Stimulated activated CD8-positive, alpha-beta memory T cell treated with anti-CD3 and anti-CD28 coated beads, Interleukin-7, amount 100 ng/mL, for 48 hours (primary cell): ENCODE measurements at places on chromosomes 3 and 15.

DNA sequence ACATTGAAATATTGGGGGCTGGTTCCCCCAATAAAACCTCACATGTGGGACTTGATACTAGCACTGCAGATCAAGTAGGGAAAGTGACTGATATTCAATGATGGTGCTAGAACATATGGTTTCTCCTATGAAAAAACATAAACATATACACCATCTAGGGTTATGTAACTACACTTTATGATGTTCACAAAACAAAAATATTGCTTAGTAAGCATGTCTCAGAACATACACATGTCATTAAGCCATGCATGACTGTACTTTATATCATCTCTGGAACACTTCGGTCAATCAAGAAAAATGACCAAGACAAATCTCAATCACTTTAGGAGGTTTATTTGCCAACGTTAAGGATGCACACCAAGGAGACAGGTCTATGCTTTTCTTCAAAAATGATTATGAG lies 57.4 kb downstream of the ZNF717 start:
- DNase-seq = no peak

GRCh38 chr3:59069838-59070237 lies 20.0 kb upstream of the CFAP20DC start:
- no peak for DNase-seq

DNA sequence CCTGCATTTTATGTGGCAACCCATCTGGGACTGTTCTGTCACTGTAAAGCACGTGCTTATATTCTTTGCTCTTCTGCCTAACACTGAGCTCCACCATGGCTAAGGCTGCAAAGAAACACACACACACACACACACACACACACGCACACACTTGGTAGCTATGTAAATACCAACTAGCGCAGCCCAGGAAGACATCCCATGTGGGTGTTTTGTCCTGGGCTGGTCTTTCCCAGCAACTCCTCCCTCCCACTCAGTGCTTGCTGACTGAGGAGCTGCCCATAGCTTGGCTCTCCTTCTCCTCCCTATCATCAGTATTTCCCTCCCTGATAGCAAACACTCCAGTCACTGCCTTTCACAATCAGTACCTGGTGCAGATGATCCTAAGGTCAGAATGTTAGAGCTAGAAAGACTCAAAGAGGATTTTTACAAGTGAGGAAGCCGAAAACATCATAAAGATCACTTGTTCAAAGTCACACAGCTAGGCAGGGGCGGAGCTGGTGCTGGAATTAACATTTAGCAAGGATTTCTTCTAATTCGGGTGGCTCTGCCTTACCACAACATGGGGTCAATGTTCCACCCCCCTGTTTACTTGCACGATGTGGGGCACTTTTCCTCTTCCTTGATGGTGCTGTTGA lies 377.1 kb upstream of the TBL1XR1 start:
- DNase-seq = no peak

DNA sequence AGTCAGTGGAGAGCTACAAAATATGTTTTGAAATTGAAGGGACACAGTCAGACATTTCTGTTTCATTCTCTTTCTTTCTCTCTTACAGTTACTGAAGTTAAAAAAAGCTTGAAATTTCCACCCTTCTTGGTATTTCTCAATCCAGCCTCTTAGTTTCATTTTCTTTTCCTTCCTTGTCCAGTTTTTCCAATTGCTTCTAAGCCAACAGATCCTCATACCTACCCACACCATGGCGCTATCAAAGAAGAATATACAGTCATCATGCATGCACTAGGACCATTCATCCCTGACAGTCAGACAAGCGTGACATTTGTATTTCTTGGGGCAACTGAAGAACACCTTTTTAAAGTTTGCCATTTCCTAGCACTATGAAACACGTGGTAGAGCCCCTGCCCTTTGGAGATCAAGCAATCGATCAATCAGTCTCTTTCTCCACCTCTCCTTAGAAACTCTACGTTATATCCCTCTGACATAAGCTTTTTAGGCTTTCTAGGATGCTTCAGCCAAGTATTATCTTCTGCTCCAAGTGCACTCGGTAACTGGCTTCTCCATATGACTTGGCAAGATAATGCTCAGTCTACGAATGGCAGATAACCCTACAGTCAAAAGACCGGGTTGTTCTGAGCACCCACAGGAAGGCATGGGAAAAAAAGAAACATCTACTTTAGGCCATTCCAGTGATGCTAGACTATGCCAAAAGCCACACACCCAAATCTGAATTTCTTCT lies 65.4 kb downstream of the FBN1 start:
- no peak for DNase-seq

DNA sequence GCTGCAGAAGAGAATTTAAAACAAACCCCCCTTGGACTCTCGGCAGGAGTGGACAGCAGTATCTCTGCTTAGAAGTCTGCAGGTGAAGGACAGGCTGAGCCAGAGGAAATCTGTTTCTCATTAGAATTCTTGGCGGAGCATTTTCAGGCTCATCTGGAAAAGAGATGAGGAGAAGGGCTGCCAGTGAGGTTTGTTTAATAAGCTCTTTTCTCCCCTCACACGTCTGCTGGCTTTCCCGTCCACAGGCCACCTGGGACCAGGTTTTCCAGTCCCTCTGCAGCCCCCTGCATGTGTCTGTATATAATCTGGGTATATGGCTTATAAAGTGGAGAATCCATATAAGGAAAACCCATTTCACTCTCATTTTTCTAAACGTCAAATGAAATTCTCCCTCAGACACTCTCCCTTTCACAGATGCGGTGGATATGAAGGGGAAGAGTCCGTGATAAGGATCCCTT lies 155.4 kb upstream of the TPM1 start:
- no peak for DNase-seq
